ENCODE measurements at places on chromosomes 13 and 19.

GRCh38 chr13:96946709-96947311, 47.5 kb downstream of the OXGR1 start:
- no peak for DNase-seq

- DNase-seq, result no peak
Observed at GRCh38 chr19:51111606-51112005, 3.4 kb upstream of the CTU1 start.

DNA sequence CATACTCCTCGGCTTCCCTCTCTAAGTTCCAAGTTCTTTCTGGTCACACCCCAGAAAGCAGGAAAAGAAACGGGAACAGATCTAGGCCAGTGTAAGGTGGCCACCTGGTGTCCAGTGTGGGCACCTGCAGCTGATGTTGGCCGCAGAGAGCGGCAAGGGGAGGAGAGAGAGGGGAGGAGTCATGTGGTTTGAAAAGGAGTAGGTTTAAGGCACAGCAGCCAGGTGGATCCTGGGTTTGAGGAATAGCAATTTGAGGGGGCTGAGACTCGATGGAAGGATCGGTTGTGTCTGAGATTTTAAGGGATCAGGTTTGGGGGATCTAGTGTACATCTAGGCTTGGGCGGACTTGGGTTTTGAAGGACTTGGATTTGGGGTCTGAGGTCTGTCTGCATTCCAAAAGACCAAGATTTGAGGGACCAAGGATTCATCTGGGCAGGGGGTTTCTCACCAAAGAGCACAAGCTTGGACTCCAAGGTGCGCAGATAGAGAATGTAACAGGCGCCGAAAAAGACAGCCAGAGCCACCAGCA, 1.2 kb downstream of the RABAC1 start:
- DNase-seq, result peak; percentile 52

DNA sequence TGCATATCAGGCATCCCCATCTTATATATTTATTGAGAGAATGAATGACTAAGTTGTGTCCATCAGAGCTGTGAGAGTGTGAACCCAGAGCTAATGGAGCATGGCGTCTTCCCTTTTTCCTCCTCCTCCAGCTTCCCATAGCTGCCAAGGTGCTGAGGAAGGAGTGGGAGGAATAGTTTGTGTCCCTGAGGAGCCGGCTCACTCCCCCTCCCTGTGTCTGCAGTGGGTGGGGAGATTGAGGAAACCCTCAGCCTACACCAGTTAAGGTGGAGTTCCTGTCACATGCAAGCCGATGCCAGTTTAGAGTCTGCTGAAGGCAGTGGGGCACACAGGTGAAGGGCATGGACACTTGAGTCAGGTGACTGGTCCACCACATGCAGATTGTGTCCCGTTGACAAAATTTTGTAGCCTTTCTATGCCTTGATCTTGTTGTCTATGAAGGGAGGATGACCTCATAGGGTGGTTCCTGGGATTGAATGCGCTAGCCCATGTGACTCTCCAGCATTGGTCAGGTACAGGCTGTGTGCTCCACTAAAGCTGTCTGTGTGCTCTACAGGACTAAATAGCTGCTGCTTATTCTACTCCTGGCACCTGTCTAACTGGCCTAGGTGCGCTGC, 47.6 kb upstream of the GPI start:
- peak; percentile 30 for DNase-seq

GRCh38 chr19:19540064-19540714, 2.1 kb downstream of the CILP2 start:
- DNase-seq, result peak; percentile 82

- no peak for DNase-seq
Observed at GRCh38 chr19:3483226-3483628, at the start of gene SMIM44. SMIM44 (minus strand) TSS chr19:3483441; CDS start chr19:3483403, 38 bp downstream.

- DNase-seq, result no peak
Observed at GRCh38 chr13:41179593-41180250, 14.6 kb downstream of the KBTBD7 start.

- DNase-seq, result no peak
Observed at GRCh38 chr13:19882231-19882630, 18.8 kb upstream of the ZMYM5 start.

- DNase-seq, result no peak
Observed at GRCh38 chr19:54918499-54918898, 12.6 kb downstream of the NCR1 start.

DNA sequence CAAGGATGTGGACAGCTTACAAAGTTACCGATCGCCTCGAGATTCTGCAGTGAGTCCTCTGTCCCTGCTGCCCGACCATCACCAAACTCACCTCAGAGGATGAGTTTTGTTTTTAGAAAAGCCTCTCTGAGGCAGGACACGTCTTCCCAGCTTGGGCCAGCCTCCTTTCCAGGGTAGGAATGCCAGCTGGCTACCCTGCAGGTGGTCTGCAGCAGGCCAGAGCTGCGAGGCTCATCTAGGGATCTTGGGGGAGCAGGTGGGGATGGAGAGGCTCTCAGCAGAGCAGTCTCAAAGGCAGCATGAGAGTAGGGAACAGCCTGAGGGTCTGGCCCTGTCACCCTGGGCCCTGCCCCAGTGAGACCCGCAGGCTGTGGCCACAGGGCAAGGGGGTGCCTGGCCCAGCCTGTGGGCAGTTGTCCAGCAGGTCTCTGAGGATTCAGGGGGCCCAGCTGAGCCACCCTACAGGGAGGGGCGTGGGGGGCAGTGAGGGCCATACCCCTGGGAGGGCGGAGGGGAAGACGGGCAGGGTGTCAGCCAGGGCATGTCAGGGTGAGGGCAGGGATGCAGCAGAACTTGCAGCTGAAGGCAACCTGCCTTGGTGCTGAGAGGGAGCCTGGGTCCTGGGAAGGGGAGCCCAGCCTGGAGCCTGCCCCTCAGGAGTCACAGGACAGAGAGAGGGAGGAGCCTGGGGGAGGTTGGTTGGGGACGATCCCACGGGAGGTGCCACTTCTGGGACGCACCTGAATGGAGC, 57.3 kb upstream of the TPM4 start:
- no peak for DNase-seq

DNA sequence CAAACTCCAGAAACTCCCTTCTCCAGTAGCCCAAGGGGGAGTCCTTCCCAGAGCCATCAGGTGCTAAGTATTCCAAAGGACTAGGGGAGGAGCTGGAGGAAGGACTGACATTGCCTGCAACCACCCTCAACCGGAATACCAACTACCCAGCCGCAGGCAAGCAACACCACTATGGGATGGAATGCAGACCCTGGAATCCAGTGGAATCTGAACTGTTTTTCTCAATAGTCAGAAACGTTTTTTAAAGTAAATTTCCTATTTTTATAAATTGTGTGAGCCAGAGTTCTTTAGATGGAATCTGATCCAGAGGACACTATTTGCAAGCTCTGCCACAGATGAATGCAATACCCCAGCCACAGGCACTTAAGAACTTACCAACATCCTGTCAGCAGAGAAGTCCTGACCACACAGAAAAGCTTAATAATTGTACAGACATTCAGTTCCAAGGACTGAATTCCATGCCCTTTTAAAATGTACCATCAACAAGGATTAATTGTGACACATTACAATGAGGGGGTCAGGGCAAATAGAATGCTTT, 92.1 kb downstream of the USP12 start:
- no peak for DNase-seq

GRCh38 chr13:25579221-25579620, 207.4 kb downstream of the ATP8A2 start:
- DNase-seq, result no peak

GRCh38 chr13:82627183-82627582, 1255.1 kb downstream of the SLITRK1 start:
- DNase-seq, result no peak

DNA sequence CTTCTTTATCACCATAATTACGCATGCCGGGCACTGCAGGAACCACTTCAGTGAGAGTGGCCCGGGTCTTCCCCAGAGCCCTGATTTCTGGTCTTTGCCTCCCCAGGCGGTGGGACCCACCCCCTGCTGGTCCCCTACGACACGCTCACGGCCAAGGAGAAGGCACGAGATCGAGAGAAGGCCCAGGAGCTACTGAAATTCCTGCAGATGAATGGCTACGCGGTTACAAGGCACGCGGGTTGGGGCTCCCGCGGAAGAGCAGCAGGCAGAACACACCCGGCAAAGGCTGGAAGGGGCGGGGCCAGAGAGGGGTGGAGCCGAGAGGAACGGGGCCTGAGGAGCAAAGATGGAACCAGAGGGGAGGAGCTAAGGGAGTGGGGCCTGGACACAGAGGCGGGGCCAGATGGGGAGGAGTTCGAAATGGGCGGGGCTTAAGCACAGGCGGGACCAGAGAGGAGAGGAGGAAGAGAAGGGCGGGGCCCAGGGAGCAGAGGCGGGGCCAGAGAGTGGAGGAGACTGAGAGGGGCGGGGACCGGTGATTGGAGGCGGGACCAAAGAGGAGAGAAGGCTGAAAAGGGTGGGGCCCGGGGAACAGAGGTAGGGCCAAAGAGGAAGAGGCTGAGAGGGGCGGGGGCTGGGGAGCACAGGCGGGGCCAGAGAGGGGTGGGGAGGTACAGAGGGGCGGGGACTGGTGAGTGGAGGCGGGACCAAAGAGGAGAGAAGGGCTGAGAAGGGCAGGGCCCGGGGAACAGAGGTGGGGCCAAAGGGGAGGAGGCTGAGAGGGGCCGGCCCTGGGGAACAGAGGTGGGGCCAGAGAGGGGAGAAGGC, 73.4 kb downstream of the RYR1 start:
- DNase-seq, result peak; percentile 91

- no peak for DNase-seq
Observed at GRCh38 chr13:75251188-75251587, 230.8 kb downstream of the TBC1D4 start.

GRCh38 chr19:49672131-49672919, 4.7 kb upstream of the PRMT1 start:
- DNase-seq, result peak; percentile 81

DNA sequence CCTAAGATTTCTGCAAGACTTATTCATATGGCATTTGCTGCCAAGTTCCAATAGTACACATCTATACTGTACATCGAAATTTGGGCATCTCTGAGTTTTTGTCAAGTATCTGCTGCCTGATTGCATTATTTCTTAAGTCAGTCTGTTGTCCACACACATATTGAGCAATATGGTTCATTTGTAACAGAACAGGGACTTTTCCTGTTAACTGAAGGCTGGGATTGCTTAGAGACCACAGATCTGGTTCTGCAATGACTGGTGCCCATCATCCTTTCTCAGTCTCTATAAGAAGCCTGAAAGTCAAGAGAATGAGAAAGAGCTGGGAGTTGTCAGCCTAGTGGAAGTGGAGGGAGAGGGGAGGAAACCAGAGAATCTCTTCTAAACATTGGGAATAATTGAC, 22.5 kb upstream of the MYCBP2 start:
- no peak for DNase-seq

GRCh38 chr19:35249146-35249847, 495 bp downstream of the LSR start:
- DNase-seq, result no peak

DNA sequence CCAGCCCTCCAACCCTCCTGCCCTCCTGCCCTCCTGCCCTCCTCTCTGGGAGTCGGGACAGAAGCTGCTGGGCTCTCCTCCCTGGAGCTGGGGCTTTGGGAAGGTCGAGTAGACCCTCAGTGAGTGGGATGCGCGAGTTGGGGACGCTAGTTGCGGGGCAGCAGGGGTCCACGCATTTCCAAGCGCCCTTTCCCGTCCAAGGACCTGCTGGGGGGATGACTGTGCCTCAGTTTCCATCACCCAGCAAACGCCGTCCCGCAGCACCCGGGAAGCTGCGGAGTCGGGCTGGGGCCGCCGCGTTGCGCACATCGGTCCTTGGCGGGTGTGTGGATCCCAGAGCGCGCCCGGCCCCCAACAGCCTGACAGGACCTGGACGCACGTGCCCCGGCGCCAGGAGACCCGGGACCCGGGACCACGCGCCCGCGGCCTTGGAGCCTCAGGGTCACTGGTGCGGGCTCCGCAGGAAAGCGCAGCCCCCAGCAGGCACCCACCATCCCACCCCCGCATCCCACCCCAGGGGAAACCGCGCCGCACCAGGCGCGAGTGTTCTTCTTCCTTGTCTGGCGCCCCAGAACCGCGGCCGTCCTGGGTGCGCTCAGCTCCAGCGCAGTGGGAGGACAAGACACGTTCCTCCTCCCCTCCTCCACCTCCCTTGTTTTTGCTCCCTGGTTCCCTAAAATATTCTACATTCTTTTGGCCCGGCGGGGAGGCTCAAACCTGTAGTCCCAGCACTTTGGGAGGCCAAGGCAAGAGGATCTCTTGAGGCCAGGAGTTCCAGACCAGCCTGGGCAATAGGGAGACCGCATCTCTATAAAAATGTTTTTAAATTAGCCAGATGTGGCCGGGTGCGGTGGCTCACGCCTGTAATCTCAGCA, 9.2 kb downstream of the ONECUT3 start:
- no peak for DNase-seq

DNA sequence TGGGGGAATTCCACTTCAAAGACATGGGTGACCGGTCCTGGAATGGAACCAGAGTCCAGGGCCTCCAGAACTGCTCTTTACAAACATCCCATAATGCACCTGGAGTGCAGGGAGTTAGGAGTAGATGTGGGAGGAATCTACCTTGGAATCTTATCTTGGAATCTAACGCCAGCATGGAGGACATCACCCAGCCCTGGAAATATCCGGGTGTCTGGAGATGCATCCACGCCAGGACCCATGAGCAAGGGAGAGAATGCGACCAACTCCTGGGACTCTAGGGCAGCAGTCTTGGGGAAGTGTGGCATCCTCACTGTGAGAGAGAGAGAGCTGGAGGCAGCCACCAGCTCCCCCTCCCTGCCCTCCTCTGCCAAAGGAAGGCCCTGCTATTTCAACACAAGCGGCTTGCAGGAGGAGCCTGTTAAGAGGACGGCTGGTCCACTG, 211.8 kb downstream of the UQCRFS1 start:
- no peak for DNase-seq

DNA sequence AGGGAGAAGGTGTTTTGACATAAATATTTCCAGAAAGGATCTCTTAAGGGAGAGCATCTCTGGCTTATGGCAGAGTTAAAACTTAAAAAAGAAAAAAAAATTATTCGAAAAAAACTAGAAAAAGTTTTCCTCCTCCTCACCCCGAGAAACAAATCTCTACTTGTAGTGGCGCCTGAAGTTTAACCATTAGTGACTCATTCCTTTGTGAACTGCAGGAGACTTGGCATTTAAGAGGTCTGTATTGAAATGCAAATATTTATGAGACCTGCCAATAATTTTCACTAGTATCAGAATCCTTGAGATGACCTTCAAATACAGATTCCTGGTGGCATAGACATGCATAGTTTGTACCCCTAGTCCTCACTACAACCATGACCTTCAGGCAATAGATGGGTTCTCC, 64.9 kb upstream of the MED4 start:
- DNase-seq, result no peak

DNA sequence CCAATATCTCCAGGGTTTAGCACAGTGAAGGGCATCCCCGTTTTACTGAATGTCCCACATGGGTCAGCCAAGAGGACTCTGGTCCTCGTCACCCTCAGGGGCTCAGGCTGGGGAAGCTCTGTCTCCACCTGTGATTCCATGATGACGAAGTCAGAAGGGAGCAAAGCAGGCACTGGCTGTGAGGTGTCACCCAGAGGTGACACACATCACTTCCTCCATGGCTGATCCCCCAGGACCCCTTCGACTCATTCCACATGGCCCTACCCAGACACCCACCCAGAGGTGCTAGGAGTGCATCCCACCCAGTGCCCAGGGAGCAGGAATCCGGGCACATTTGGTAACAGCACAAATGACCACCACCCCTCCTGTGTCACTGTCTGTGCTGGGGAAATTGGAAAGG, 145.2 kb upstream of the VSTM2B start:
- DNase-seq, result no peak
